Fibroblast of lung (primary cell): ENCODE measurements at places on chromosomes 3 and 15. TPM values are rescaled to one million over a fixed set of nuclear protein-coding genes. Genes with fewer than 3 reads are reported as not detected.

SLC7A14 gene
- total RNA-seq, result 0.26 and 1.3 TPM in 2 replicates

RAB6B gene
- 0.51 and 0.83 TPM in 2 replicates for total RNA-seq

TMPRSS7 gene
- total RNA-seq, result not detected in 2 replicates

ABI3BP gene
- total RNA-seq, result 4.8 and 6.2 TPM in 2 replicates

ATG3 gene
- total RNA-seq, result 92.2 and 95.8 TPM in 2 replicates

TUSC7 gene
- not detected in 2 replicates for total RNA-seq

PDIA5 gene
- total RNA-seq, result 19.3 and 27.9 TPM in 2 replicates

P2RY14 gene
- total RNA-seq, result not detected in 2 replicates

CIP2A gene
- total RNA-seq, result 5.4 and 10.1 TPM in 2 replicates

ROBO1 gene
- total RNA-seq, result 58.8 and 104 TPM in 2 replicates

LRRC49 gene
- 20.5 and 31.5 TPM in 2 replicates for total RNA-seq

TMEM207 gene
- not detected in 2 replicates for total RNA-seq

SLC38A3 gene
- not detected in 2 replicates for total RNA-seq

CHRFAM7A gene
- 0.26 and 0.66 TPM in 2 replicates for total RNA-seq

GOLGA6A gene
- under 0.01 TPM in 1 of 2 replicates, not detected in the other for total RNA-seq

PRRT3 gene
- total RNA-seq, result 1.5 and 3.8 TPM in 2 replicates

GP5 gene
- total RNA-seq, result under 0.01 and 0.17 TPM in 2 replicates

SCAMP5 gene
- 0.50 and 1.5 TPM in 2 replicates for total RNA-seq

TRIM42 gene
- not detected in 2 replicates for total RNA-seq

SLC15A2 gene
- total RNA-seq, result 0.26 and 0.33 TPM in 2 replicates
